ENCODE measurements at places on chromosomes 2 and 18. TPM values are rescaled to one million over a fixed set of nuclear protein-coding genes. Genes with fewer than 3 reads are reported as not detected.

The INSIG2 gene
- polyA plus RNA-seq, result 47.9 TPM

The FSHR gene
- not detected for polyA plus RNA-seq

DNA sequence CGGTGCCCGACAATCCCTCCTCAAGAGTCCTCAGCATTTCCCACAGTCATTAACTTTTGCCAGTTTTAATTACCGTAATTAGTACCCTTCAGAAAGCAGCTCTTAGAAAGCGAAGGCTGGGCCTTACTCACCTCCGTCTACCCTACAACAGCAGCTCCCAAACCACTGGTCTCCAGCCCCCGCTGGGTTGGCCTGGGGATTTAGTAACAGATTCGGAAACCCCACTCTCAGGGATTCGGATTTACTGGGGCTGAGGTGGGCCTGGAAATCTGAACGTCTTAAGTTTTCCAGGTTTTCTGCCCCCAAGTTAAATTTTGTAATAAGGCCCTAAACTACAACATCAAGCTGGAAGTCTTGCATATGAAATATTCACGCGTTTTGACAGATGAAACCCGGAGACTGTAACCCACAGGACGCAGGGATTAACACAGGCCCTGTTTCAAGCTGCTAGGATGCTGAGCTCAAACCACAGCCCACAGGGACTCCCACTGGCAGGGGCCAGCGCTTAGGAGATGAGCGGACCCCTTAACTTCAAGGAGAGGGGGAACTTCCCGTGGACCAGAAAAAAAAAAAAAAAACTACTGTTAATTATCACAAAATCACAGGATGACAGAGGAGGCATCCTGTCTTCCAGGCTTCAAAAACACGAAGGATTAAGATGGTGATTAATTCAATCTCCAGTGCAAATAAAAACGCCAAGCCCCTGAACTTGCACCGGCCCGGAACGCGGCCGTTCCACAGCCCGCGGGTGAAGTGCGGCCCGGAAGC lies 985 bp downstream of the ILKAP start:
- no peak for DNase-seq

DNA sequence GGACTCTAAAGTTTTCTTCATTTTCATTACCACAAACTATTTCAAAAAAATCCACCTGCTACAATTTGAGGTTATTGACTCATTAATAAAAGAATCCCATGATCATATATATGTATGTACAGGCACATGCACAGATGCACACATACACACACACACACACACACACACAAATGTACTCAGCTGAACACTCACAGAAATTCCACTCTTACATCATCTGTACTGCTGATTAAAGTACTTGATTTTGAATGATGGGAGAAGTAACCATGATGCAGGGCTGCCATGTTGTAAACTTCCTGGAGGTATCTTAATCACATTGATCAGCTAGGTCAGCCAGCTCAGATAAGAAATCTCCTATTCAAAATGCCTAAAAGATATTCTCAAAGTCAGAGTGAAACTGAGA lies 1313.2 kb upstream of the NRXN1 start:
- DNase-seq, result no peak

DNA sequence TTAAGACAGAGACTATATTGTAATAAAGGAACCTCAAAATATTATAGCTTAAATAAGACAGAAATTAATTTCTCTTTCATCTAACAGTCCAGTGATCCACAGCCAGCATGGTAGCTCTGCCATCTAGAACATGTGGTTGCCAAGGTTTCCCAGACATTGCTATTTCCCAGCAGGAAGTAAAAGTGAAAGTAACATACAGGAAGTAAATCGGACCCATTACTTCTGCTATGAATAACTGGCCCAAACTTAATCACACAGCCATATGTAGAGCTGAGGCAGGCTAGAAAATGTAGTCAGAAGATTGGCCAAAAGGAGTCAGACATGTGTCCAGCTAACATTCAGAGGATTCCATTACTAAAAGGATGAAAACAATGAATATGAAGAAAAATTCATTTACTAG lies 71.0 kb downstream of the NOL4 start:
- DNase-seq, result peak; percentile 2

DNA sequence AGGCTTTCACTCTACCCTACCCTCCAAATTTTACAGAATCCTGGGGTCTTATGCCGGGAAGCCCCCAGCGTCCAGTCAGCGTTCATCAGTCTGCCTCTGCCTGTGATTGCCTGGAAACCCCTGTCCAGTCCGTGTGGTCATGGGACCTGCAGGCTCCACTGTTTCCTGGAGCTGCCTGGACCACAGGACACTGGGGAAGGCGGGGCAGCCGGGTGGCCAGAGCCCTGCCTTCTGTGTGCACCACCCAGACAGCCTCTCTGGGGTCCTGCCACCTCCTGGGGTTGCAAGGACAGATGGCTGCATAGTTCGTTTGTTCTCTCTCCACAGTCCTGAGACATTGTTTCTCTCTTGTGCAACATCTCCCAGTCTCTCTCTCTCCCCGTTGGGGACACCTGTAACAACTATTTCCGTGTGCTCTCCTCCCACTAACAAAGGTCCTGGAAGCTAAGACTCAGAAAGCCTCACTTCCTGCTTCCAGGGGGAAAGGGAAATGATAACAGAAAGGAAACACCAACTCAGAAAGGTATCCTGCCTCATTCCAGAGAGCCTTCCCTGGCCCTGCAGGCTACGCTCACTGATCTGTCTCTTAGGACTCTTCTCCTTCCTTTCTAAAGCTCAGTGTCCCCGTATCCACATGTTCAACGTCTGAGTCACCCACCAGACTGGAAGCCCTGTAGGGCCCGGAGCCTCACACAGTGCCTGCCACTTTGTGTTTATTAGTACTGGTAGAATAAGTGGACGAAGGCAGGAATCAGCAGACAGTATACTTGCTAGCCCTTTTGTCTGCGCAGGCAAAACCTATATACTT lies 192.8 kb upstream of the RAB12 start:
- DNase-seq, result no peak

DNA sequence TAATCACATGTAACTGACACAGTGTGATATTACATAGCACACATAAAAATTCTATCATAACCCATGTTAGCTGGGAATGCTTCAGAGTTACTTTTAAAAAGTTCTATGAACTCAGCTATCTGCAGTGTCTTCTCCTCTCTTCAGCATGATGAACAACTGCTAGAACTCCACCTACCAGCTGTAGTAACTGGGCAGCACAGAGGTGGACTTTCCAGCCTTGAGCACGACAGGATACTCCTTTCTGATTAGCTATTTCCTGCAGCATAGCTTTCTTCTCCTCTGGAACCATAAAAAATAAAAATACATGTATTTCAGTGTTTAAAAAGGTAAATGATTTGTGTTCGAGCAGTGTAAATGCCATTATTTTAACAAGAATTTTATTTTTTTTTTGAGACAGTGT lies 59.5 kb upstream of the AMMECR1L start:
- DNase-seq, result no peak

- no peak for DNase-seq
Observed at GRCh38 chr2:59314031-59314766, 1073.1 kb upstream of the FANCL start.

GRCh38 chr2:232839411-232840079 lies 30.5 kb upstream of the SNORC start:
- peak; percentile 28 for DNase-seq

DNA sequence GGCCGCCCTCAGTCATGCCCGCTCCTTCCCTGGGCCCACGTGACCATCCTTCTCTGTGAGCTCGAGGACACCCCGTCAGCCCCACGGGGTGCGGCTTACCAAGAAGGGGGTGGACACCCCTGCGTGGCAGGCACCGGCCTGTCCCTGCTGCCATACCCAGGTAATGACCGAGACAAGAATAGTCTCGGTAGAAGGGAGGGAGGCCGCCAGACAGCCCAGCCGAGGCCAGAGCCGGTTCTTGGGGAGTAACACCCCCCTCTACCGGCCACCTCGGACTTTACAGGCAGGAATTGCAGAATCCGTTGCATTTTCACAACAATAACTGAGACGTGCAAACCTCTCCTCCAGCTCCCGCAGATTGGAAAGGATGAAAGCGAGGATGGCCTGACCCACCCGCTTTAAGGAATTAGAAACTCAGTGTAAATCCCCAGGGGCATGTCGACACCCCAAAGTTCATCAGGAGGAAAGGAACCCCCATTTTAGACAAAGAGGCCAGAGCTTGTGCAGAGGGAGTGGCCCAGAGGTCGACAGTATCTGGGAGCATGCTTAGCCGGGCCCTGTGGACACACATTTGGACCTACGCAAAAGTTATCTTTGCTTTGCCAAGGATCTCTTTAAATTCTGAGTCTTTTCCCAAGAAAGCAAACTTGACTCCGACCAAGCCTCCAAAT lies 60.1 kb upstream of the GLI2 start:
- DNase-seq, result no peak

Measured in right lung (tissue), 10 donors.